Lower lobe of right lung (tissue), 2 donors: ENCODE measurements at places on chromosomes 2 and 18.

- DNase-seq = no peak
- H3K4me1 ChIP-seq = no peaks in the 10 kb centered on the region
- H3K27ac ChIP-seq = no peak overlapping the region
- H3K27me3 ChIP-seq = no peaks in the 10 kb centered on the region
These were observed 53.7 kb downstream of the CWC22 start for GRCh38 chr2:179953359-179953758.

DNA sequence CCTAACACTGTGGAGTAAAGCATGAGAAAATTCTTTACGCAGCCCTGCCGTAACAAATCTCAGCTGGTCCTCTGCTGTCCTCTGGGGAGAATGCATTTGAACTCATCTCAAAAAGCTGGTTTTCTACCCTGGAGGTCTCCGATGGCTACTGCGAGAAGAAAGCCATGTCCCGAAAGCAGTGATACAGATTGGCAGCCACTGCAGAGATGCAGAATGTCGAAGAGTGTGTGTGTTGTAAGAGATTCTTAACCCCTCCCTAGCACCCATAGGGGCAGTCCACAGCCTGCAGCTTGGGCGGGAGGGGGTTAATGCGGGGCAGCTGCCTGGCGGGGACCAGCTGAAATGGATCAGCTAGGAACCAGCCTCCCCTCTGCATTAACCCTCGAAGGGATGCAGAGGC is 235.9 kb downstream of the ZNF516 start:
- H3K27ac ChIP-seq = no peak overlapping the region
- H3K4me3 ChIP-seq = no peak overlapping the region
- H3K36me3 ChIP-seq = no peaks in the 10 kb centered on the region
- H3K4me1 ChIP-seq = peaks cover 4% of the 10 kb centered on the region

DNA sequence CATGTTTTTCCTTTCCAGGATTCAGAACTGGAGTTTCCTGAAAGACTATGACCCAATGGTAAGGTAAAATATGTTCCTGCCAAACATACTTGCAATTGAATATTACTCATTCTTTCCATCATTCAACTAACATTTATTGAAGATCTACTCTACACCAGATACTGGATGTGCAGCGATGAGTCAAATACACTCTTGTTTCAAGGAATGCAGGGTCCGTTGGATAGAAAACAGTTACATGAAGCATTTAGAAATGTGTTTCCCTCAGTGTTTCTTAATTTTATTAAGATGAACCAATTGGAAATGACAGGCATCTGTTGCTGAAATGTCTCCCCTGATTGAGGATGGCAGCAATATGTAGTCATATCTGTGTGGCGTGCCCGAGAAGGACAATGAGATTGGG is 14.8 kb upstream of the SLC66A3 start:
- no peaks in the 10 kb centered on the region for H3K36me3 ChIP-seq
- no peak for DNase-seq
- H3K4me1 ChIP-seq = no peaks in the 10 kb centered on the region

DNA sequence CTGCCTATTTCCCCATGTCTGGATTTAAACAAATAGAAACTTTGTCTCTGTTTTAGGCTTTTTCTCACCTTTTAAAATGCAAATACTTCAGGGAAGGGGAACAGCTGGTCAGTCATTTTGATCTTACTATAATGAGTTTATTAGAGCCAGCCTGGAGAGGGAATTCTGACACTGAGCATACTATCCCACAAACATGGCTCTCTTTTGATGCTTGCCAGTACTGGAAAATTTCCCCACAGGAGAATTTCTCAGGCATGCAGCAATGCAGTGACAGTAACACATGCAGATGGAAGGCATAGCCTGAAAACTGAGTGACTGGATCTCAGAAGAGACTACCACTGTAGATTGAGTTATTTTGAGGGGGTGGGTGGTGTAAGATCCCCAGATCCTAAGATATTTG is 974.3 kb upstream of the CELF4 start:
- DNase-seq = no peak
- no peak overlapping the region for H3K27ac ChIP-seq
- no peaks in the 10 kb centered on the region for H3K36me3 ChIP-seq
- H3K4me1 ChIP-seq = no peaks in the 10 kb centered on the region
- H3K4me3 ChIP-seq = no peak overlapping the region
